ENCODE measurements at places on chromosomes 16 and 17.

DNA sequence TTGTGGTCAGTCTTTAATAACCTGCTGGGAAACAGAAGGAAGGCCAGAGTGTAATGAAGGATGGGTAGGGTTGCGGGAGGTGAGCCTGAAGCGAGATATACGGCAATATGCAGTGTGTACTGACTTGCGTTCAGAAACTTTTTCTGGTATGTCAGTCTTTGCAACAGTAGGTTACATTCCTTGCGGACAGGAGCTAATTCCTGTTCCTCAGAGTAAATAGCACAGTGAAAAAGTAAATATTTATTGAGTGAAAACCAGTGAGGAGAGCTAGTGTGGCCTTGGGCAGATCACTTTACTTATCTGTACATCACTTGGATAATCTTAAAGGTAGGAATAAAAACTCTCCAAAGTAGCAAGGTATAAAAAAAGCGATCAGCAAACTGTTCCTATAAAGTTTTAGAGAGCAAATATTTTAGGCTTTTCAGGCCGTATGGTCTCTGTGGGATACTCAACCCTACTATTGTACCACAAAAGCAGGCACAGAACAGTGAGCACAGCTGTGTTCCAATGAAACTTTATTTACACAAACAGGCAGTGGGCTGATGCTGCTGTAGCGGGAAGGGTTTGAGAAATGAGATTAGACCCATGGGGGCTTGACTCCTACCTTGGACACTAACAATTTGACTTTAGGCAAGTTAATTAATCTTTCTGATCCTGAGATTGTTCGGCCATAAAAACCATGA is 348.0 kb downstream of the UTP18 start:
- DNase-seq: no peak

DNA sequence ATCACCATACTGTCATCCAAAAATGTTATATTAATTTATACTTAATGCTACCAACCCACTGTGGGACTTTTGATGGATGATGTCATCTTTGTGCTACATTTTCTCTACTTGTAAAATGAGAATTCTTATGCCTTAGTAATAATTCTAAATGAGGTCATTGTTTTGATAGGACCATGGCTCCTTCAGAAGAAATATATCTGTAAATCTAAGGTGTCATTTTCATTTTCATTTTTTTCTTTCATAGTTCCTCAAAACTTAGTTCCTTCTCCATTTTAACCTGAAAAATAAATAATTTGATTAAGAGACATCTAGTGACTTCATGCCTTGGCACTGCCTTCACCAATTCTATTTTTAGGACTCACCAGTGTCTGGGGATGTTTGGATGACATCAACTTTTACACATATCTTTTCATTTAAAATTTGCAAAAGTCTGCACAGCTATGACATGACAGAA is 48.7 kb downstream of the GPRC5B start:
- DNase-seq: no peak

- DNase-seq: no peak
These were observed 1138.5 kb downstream of the CDH11 start for GRCh38 chr16:63983401-63983800.

- no peak for DNase-seq
These were observed 15.4 kb upstream of the TMEM92 start for GRCh38 chr17:50258647-50259476.

- DNase-seq: no peak
These were observed 44.5 kb downstream of the NDE1 start for GRCh38 chr16:15694499-15694898.

DNA sequence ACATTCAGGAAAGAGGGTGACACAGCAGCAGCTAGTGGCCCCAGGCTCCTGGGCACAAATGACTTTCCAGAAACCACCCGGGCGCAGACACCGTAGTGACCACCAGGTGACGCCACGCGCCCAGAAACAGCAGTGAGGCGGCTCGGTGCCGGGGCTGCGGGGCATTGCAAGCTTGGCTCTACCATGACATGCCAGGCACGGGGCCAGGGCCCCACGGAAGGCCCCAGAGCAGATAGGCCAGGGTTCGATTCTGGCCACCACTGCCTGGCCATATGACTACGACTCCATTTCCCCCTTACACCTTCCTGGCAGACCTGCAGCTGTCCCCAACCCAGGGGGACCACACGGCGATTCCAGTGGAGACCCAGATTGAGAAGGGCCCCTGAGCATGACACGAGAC is 6.7 kb downstream of the RHBDF1 start:
- peak; percentile 65 for DNase-seq

DNA sequence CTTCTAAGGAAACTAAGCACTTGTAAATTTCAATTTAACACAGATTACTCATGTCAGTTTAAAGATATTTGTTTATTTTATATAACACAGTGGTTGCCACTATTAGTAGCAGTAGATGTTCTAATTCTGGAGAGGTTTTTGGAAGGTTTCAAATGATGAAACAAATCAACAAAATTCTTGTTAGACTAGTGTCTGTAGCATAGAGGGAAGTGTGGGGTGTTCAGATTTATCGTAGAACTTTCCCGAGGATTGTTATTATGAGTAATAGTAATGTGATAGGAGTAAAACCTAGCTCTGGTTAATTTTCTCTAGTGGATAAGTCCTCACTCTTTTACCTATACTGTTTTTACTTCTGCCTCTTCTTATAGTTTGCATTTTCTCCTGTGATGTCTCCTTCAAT is 6.3 kb downstream of the GAN start:
- no peak for DNase-seq

DNA sequence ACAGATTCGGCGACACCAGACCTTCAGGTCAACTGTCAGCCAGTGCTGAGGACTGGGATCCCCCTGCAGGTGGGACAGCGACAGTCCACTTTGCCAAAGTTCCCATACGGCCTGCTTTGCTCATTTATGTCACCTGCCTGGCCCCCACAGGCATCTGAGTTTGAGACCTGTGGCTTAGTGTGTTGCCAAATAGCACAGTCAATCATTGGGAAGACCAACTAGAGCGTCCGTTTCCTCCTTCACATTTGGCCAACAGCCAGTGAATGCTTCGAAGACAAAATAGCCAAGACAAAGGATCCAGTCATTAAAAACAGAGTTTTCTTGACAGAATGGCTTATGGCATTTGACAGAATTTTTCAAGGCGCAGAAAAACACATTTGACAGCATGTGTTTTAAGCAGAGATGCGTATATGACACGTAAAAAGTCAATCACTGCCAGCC is 113.8 kb downstream of the ABCC12 start:
- no peak for DNase-seq

- DNase-seq: no peak
These were observed 148.9 kb downstream of the SPACA3 start for GRCh38 chr17:33140413-33141099.

DNA sequence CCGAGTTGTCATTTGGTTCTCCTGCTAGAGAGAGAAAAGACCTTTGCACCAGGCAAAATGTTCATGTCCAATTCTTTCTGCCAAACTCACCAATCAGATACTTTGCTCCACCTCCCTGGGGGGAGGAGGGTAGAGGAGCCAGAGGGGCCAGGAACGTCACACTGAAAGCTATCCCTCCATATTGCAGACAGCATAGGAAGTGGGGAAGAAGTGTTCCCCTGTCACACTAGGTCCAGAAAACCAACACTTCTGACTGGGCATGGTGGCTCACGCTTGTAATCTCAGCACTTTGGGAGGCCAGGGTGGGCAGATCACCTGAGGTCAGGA is 9.5 kb downstream of the HSD17B2 start:
- no peak for DNase-seq

- DNase-seq: no peak
These were observed 60.5 kb downstream of the NFAT5 start for GRCh38 chr16:69626256-69626655.

DNA sequence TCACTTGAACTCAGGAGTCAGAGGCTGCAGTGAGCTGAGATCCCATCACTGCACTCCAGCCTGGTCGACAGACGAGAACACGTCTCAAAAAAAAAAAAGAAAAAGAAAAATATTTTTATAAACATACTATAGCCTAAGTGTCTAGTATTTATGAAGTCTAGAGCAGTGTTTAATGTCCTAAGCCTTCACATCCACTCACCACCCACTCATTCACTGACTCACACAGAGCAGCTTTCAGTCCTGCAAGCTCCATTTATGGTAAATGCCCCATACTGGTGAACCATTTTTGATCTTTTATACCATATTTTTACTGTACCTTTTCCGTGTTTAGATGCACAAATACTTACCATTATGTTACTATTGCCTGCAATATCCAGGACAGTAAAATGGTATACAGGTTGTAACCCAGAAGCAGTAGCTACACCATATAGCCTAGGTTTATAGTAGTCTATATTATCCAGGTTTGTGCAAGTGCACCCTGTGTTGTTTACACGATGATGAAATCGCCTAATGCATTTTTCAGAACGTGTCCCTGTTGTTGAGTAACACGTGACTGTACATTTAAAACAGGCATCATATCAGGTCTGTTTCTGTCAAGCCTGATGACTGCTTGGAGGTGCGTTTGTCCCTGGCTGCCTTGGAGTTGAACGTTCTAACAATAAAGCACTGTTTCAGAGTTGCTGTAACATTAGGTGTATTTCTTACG is 10.1 kb downstream of the NUDT7 start:
- no peak for DNase-seq

GRCh38 chr16:30351001-30351441 is 4.1 kb downstream of the CD2BP2 start:
- DNase-seq: no peak

GRCh38 chr17:29589524-29590410 is at the start of gene GIT1:
Gene GIT1, minus strand, starts transcription at chr17:29589648. Its CDS starts 270 bp downstream, at chr17:29589378.
- DNase-seq: peak; percentile 56

GRCh38 chr17:45784741-45785479 is 790 bp downstream of the CRHR1 start:
- no peak for DNase-seq

DNA sequence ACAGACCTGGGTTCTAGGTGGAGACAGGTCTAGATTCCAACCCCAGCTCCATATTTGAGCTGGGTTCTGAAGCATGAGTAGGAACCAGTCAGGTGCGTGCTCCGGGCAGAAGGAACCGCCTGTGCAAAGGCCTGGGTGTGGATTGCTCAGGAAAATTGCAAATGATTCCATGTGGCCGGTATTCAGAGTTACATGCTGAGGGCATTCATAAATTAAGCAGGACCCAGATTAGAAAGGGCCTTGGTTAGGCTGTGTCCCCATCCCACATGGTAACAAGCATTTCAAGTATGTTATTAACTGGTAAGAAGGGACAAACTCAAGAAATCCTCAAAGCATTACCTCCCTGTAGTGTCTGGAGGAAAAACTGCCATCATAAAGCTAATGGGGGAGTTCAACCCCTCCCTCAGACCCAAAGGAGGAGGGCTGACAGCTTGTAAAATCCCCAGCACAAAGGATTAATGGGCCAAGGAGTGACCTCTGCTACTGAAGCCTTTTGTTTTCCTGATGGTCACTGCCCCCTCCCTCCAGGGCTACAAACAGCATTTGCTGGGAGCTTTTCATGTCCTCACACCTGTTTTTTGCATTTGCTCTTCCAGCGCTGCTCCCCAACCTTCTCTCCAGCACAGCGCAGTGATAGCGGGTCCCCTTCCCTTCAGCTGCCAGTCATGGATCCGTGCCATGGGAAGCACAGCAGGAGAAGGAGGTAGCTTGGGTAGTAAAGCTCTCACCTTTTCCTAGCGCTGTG is 218.0 kb downstream of the C16orf95 start:
- DNase-seq: no peak

DNA sequence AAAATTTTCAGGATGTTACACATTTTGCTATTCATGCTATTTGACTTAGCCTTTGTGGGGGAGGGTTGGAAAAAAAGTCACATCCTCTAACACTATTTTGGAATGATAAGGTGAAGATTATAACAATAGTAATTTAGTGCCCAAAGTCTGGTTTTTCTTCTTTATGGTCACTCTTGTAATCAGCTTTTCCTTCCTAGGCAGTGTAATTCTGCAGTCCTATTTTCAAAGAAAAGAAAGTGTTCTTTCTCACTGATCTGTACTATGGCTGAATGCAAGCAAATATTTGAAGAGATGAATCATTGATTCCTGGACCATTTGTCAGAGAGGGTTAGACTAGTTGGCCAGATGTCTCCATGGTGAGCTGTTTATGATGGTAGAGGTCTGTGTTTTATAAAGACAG is 8.4 kb downstream of the RSPRY1 start:
- DNase-seq: no peak

- no peak for DNase-seq
These were observed 65.9 kb downstream of the VPS35L start for GRCh38 chr16:19621445-19621844.

DNA sequence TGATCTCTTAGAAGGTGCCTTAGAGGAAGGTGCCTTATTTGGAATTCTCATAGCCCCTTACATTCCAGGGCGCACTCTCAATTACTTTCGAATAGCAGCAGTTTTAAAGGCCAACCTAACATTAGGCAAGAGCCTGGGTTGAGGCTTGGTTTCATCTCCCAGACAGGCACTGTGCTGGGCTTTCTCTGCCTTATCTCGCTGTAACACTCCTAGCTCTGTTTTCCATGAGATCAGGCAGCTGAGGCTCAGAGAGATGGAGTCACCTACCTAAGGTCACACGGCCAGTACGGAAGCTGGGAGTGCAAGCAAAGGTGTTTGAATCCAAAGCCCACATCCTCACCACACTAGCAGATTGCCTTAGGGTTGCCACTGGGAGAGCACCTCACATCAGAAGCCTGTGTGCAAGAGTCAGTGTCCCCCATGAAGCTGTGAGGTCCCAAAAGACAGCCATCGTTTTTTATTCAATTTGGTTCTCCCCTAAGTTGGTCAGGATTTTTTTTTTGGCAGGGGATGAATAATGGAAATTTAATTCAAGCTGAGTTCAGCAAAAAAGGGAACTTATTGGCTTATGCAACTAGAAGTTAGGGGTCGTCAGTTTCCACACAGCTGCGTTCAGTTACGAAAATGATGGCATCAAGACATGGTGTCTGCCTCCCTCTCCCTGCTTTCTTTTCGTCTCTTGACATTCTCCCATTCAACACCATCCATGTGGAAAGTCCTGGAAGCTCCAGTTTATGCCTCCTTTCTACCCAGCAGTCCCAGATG is 206.4 kb downstream of the KATNIP start:
- DNase-seq: no peak

DNA sequence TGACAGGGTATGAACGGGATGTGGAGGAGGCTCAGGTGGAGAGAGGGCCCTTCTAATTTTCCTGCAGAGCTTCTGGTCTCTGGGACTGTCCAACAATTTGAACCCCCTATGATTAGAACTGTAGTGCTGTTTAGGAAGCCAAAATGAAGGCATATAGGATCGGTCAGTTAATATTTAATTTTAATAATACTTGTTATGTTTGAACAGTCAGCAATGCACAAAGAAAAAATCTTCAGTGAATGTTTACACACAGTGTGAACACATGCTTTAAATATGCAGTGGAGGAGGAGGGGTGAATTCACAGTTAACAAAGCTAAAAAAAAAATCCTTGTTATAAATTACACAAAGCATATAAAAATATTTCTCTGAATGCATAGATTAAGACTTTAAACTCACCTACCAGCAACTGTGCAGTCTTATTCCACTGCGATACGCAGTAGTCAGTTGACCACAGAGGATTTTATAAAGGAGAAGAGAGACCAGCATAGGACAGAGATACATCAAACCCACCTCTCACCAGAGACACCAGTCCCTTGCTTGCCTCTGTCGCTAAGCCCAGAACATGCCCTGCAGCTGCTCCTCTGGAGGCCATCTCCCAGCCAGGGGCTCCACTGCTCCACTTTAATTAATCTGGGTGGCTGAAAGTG is 14.6 kb downstream of the ANKRD40 start:
- no peak for DNase-seq

- DNase-seq: no peak
These were observed 12.4 kb downstream of the RAP1GAP2 start for GRCh38 chr17:2808367-2809335.

Measured in H4 (cell line).